ENCODE measurements at places on chromosomes 6 and 20.

GRCh38 chr20:13102694-13103093 lies 93.9 kb downstream of the SPTLC3 start:
- no peak for DNase-seq

DNA sequence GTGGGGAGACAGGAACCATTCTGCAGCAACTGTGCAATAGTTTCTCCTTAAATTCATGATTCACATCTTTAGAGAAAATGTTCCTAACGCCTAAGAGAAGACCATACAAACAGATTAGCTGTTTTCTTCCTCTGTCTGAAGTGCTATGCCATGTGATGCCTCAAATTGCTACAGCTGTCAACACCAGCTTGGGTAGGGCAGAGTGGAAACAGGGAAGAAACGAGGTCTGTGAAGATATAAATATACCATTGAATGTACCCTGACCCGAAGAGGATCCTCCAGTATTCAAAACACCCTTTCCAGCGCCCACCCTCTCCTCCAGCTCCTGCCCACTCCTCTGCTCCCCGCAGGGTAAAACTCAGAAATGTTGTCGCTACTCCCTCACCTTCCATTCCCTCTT lies 40.3 kb upstream of the PRND start:
- DNase-seq = no peak

- DNase-seq = no peak
Observed at GRCh38 chr20:2616634-2617033, 35.8 kb upstream of the NOP56 start.

DNA sequence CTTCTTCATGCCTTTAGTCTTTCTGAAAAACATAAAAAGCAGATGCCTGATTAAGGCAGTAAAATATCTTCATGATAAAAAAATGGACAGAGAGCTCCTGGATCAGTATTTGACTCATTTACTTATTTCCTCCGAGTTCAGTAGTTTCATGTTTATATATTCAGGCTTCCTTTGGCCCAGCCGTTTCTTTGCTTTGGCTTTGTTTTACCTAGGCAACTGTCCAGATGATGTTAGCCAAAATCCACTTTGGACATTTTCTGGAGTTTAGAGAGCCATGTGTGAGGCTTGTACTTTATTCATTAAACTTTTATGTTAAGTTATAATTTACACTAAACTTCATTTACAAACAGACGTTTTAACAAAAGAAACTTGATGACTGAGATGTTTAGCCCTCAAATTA lies 307.1 kb upstream of the RSPO3 start:
- DNase-seq = peak; percentile 28

GRCh38 chr6:70110126-70111022 lies 192.5 kb downstream of the COL9A1 start:
- peak; percentile 78 for DNase-seq

DNA sequence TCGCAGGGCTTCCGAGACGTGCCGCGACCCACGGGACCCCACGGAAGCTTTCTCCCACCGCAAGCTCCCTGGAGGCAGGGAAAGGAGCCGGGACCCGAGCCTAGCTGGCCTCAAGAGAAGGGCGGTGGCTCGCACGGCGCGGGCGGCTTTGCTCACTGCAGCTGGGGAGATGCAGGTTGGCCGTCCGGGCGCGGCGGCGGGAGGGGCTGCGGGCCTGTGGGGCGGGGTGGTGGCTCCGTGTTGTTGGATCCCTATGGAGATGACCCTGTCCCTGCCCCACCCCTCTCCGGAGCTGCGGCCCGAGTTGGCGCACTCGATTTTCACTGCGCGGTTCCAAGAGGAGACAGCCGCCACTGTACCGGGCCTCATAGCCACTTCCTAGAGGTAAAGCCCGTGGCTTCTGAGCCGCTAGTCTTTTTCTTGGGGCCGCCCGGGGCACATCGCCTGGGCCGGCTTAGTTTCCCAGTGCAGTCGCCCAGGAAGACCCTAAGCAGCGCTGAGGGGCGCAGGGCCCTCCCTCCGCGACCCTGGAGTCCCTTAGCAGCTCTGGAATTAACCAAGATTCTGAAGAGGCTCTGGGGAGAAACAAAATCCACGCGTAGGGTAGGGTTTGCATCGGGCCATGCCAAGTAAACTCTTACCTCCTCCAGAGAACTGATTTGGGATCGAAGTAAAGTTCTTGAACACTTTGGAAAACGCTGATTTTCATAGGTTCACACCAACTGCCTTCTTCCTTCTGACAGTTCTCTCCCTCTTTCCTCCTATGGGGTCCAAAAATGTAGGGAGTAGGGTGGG lies at the start of gene ECT2L:
Gene ECT2L (plus strand): TSS at position 279 of the 795 bp plus-strand sequence. CDS start 17,188 bp downstream, outside the sequence.
- DNase-seq = no peak

- no peak for DNase-seq
Observed at GRCh38 chr6:25499615-25500235, 152.3 kb upstream of the SCGN start.

DNA sequence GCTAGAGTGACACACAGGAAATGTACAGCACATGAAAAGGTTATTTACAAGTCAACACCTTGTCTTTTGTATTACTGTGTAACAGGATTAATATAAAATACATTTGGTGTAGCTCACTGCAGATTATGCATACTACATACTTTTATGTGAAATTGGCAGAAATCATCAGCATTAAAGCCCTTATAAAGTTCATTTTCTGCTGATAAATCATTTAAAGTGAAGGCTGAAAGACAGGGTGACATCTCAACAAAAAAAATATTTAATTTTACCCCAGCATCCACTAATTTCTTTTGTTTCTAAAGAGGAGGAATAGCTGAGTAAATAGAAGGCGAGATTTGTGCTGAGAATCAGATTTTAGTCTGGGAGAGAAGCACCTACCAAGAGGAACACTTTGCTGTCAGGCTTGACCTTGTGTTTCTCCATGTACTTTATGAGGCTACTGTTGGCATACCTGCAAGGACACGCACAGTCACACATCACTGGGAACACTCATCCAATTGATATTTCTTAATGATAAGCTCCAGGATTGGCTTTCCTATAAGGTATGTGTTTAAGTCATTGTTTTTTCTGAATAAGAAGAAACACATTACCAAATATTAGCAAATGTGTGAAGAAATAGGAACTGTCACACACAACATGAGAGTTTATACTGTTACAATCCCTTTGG lies 146.6 kb upstream of the SLC22A16 start:
- no peak for DNase-seq

- DNase-seq = no peak
Observed at GRCh38 chr6:160300076-160300695, 41.6 kb upstream of the SLC22A2 start.

GRCh38 chr20:3223994-3224680 lies 14.8 kb downstream of the ITPA start:
- DNase-seq = no peak

Data from fibroblast of skin of abdomen (primary cell).